ENCODE measurements at places on chromosomes 16 and 17.

- no peak for DNase-seq
Measured at GRCh38 chr17:79082311-79083190, 7.9 kb downstream of the ENGASE start.

DNA sequence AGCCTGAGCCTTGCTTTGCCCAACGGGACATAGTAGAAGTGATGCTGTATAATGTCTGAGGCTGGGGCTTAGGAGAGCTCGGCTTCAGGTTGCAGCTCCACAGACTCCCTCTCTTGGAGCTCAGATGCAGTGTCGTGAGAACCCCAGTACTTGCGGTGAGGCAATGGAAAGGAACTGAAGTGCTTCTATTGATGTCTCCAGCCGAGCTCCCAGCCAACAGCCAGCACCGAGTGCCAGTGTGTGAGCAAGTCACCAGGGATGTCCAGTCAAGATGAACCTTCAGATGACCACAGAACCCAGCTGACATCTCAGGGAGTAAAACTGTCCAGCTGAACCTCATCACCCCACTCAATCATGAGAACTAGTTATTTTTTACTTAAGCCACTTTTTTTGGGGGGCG is 268.1 kb downstream of the IRF8 start:
- no peak for DNase-seq

DNA sequence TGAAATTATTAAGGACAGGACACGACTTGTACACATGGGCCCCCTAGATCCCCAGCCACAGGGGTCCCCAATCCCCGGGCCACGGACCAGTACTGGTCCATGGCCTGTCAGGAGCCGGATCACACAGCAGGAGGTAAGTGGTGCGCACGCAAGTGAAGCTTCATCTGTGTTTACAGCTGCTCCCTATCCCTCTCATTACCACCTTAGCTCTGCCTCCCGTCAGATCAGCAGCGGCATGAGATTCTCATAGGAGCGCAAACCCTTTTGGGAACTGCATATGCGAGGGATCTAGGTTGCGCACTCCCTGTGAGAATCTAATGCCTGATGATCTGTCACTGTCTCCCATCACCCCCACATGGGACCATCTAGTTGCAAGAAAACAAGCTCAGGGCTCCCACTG is 137.8 kb upstream of the ZFHX3 start:
- no peak for DNase-seq

GRCh38 chr16:2092256-2092620 is 43.5 kb downstream of the PKD1 start:
- no peak for DNase-seq

GRCh38 chr17:39667945-39668924 is at the start of gene PNMT:
PNMT (plus strand) TSS chr17:39668453; CDS start chr17:39668476, 23 bp downstream.
- DNase-seq: no peak

- DNase-seq: no peak
Measured at GRCh38 chr16:29994600-29995323, 655 bp downstream of the HIRIP3 start.

- no peak for DNase-seq
Measured at GRCh38 chr17:72916991-72917390, 175.5 kb downstream of the SLC39A11 start.

Data from fibroblast of skin of left biceps (primary cell).